ENCODE measurements at places on chromosomes 1 and 21.

DNA sequence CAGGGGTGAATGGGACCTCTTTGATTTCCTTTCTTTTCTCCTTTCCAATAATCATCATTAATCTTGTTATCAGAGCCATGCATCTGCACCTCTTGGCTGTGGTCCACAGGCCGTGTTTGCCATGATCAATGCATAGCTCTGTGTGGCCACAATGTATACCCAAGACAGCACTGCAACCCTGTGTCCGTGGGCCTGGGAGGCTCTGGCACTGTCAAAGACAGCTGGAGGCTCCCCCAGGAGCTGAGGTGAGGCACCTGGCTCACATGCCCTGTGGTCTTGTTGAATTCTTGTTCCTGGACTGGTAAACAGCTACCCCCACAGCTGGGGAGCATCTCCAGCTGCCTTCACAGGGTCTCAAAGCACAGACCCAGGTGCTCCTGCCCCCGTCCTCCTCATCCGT is 67.2 kb upstream of the SELENON start:
- DNase-seq = no peak

GRCh38 chr1:242023805-242024204 is 24.9 kb upstream of the MAP1LC3C start:
- DNase-seq = no peak

- DNase-seq = no peak
These were observed 2.5 kb downstream of the CSDE1 start for GRCh38 chr1:114755006-114755931.

DNA sequence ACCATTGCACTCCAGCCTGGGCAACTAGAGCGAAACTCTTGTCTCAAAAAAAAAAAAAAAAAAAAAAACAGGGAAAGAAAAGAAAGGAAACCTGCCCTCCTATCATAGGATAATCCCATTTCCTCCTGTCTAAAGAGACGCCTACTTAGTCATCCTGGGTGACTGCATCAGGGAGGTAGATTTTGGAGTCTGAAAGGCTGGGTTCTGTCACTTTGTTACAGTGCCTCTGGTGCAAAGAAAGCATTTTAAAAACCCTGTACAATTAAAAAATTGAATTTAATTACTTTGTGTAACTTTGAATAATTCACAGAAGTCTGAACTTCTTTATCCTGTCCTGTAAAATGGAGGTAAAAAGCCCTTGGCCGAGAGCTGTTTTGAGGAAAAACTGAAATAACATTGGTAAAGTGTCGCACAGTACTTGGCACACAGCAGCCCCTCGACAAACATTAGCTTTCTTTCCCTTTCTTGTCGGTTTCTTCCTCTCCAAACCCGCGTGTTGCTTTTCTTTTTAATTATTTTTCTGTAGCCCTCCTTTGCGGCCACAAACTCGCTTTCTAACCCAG is 657 bp upstream of the HDAC1 start:
- no peak for DNase-seq

- DNase-seq = no peak
These were observed 13.5 kb downstream of the MRPS6 start for GRCh38 chr21:34086887-34087306.

- DNase-seq = no peak
These were observed 221.9 kb downstream of the TNR start for GRCh38 chr1:175521249-175522040.

- DNase-seq = no peak
These were observed 844 bp upstream of the PLD5 start for GRCh38 chr1:242525360-242525722.

- DNase-seq = no peak
These were observed 19.1 kb downstream of the TRAF5 start for GRCh38 chr1:211345719-211346118.

GRCh38 chr1:63448731-63449246 is 74.2 kb downstream of the ITGB3BP start:
- no peak for DNase-seq

DNA sequence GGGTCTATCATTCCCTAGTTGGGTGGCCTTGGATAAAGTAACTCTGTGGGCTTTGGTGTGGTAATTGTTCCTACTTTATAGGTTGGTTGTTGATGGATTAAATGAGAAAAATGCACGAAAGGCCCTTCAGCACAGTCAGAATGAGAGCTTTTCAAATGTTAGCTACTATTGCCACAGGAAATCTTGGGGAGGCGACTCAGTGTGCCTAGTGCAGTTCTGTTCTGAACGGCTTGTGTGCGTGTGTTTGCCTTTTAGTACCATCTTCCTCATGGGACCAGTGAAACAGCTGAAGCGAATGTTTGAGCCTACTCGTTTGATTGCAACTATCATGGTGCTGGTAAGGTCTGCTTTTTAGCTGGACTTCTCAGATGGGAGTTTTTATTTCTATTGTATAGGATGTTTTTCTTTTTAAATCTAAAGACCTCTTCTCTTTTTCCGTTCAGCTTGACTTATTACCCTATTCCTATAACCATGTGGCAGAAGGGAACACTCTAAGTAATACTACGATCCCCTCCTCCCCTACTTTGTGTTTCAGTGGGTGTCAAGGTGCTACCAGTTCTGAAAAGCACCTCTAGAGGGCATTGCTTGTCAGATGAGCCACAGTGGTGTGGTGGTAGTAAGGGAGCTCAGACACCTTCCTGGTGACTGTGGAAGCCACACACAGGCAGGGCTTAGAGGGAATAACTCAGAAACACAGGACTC is 9.2 kb downstream of the SFT2D2 start:
- DNase-seq = no peak

GRCh38 chr1:10339815-10340214 is 59.0 kb upstream of the PGD start:
- no peak for DNase-seq

- DNase-seq = no peak
These were observed 220.8 kb upstream of the KIAA0040 start for GRCh38 chr1:175413367-175413766.

DNA sequence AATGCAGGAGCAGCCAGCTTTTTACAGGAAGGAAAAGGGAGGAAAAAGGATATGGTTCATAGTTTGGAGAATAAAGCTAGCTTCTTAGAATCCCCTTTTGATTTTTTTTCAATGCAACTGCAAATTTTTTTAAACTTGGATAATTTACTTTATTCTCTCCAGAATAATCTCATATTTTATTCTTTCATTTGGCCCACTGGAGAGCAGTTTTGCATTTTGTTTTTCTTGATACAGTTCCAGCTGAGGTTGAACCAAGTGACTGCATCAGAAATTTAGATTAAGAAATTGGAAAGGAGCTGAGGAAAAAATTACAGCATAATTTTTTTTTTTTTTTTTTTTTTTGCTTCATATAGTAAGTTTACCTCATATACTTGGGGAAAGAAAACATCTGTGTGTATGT is 22.8 kb downstream of the GABPA start:
- DNase-seq = no peak

GRCh38 chr1:219149009-219149577 is 24.6 kb upstream of the LYPLAL1 start:
- no peak for DNase-seq

DNA sequence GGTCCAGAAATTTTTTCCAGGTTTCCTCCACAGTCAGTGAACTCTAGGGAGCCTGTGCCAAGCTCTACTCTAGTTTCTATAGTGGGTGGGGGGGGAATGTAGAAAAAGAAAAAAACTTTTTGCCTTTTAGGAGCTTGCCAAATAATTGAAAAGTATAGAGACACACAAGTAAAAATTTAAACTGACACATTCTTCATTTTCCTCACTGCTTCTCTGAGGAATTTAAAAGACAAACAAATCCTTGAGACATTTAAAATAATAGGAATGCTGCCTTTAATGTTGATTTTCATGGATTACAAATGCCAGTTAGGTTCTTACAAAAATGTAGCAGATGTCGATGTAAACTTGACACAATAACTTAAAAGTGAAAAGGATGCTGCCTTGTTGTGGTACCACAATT is 241.9 kb downstream of the DNM3 start:
- no peak for DNase-seq

- DNase-seq = no peak
These were observed 3.2 kb downstream of the DMBX1 start for GRCh38 chr1:46492871-46493270.

DNA sequence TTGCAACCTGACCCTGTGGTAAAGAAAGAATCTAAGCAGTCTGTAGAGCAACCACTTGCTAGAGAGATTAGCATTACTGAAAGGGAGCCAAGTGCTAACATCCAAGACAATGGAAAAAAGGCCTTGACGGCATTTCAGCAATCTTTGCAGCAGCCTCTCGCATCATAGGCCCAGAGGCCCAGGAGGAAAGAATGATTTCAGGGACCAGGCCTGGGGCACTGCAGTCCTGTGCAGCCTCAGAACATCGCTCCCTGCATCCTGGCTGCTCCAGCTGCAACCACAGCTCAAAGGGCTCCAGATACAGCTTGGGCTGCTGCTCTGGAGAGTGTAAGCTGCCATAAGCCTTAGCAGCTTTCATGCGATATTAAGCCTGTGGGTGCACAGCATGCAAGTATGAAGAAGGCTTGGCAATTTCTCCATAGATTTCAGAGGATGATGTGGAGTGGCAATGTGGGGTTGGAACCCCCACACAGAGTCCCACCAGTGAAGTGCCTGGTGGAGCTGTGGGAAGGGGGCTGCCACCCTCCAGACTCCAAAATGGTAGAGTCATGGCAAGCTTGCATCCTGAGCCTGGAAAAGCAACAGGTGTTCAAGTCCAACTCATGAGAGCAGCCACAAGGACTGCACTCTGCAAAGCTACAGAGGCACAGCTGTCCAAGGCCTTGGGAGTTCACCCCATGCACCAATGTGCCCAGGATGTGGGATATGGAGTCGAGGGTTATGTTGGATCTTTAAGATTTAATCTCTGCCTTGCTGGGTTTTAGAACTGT is 110.6 kb upstream of the HMGB4 start:
- DNase-seq = no peak

GRCh38 chr1:246012341-246012740 is 494.7 kb downstream of the SMYD3 start:
- peak; percentile 25 for DNase-seq

DNA sequence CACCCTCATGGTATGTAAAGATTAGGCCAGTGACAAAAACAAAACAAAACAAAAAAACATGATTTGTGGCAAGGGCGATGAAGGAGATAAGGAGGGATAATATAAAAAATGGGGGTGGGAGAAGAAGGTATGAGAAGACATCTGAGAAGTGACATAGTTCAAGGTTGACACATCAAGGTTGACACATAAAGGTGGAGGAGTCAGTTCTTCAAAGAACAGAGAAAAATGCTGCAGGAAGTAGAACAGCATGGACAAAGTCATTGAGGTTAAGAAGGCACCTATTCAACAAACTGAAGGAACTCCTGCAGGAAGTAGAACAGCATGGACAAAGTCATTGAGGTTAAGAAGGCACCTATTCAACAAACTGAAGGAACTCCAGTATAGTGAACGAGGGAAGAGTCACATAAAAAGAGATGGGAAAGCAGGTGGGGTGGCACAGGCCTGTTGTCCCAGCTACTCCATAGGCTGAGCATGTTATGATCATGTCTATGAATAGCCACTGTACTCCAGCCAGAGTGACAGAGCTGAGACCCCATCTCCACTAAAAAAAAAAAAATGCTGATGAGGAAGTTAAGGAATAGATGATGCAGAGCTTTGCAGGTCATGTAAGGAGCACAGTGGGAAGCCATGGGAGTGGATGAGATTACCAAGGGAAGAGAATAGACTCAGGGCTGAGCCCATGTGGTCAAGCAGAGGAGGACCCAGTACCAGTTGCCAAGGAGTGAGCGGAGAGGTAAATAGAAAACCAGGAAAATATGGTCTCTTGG is 101.5 kb downstream of the ZFYVE9 start:
- DNase-seq = no peak

GRCh38 chr1:114833421-114833820 is 21.2 kb upstream of the SYCP1 start:
- DNase-seq = no peak

DNA sequence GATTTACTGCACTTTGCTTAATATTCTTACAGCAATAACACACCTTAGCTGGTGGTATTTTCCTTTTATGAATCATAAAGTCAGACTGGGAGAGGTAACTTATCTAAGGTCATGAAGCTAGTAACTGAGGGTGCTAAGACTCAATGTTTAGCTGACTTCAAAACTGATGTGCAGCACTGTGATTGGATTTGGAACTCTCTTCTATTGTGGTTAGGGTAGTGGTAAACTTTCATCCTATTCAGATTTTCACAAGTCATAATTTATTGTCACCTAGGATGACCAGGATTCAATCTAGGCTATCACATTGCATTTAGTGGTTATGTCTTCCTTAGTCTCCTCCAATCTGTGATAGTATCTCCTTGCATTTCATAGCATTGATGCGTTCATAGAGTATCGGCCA is 18.9 kb downstream of the EPB41 start:
- DNase-seq = peak; percentile 27

- DNase-seq = no peak
These were observed 41.1 kb upstream of the IL20 start for GRCh38 chr1:206824331-206824730.

GRCh38 chr1:209736490-209737117 is 19.2 kb upstream of the TRAF3IP3 start:
- DNase-seq = no peak

GRCh38 chr1:178102218-178102617 is 8.3 kb downstream of the RASAL2 start:
- no peak for DNase-seq

GRCh38 chr1:93888900-93889299 is 9.9 kb upstream of the DNTTIP2 start:
- no peak for DNase-seq

DNA sequence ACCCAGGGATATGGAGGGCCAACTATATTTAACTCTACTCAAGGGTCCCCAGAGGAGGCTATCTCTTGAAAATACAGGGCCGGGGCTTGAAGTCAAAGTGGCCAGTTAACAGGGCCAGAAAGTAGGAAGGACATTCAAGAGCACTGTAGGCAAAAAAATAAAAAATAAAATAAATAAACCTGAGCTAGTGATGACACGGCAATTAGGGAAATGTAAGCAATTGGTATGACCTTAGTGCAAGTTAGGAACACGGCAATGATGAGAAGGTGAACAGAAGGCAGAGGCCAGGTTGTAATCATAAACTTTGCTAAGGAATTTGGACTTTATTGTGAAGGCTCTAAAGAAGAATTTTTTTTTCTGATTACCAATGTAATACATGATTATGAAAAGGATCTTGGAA is 3.4 kb upstream of the B3GALNT2 start:
- no peak for DNase-seq

DNA sequence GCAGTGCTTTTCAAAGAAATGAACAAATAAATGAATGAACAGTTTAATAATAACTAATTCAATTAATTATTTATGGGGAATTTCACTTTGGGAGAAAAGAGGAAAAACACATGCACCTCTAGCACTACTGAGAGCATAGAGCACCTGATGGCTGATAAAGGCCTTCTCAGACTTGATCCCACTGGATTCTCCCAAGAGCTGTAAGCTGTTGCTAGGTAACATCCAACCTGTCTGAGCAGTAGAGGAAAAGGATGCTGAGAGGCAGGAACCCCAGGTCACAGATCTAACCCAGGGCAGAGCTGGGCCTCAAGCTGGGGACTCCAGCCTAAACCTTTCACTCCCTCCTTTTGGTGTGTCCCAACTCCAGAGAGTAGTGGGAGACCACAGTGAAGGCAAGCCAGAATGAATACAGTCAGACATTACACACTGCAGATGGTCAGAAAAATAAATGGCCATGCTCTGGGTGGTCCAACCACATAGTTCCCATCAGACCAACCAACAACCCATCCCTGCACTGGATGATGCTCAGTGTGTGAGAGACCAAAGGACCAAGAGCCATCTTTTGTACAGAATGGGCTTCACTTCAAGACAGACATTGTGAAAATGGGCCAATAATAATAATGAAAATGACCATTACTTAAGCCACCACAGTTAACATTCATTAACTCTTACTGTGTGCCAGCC is 15.4 kb downstream of the TRABD2B start:
- DNase-seq = no peak

GRCh38 chr1:82564333-82564732 is 763.6 kb downstream of the ADGRL2 start:
- DNase-seq = no peak

GRCh38 chr1:240070188-240070587 is 21.5 kb upstream of the FMN2 start:
- no peak for DNase-seq

All from naive thymus-derived CD8-positive, alpha-beta T cell (primary cell).